ENCODE measurements at places on chromosomes 11 and 22.

DNA sequence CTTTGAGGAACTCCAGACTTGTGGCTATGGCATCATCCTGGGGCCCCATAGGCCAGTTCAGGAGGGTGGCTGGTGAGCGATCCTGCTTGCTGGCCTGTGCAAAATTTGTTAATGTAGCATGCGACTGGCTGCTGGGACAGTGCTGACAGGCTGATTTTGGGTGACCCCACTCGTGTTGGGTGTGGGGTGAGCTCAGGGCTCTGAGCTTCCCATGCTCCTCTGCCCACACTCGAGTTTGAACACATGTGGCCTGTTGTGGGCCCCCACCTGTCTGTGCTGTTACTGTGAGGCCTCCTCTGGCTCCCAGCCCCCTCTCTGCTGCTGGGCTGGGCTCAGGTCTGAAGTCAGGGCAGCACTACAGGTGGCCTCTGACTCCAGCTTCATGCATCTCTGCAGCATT is 64.4 kb upstream of the MYEOV start:
- DNase-seq = no peak

GRCh38 chr11:69217276-69218105 is 61.8 kb downstream of the SMIM38 start:
- DNase-seq = no peak

DNA sequence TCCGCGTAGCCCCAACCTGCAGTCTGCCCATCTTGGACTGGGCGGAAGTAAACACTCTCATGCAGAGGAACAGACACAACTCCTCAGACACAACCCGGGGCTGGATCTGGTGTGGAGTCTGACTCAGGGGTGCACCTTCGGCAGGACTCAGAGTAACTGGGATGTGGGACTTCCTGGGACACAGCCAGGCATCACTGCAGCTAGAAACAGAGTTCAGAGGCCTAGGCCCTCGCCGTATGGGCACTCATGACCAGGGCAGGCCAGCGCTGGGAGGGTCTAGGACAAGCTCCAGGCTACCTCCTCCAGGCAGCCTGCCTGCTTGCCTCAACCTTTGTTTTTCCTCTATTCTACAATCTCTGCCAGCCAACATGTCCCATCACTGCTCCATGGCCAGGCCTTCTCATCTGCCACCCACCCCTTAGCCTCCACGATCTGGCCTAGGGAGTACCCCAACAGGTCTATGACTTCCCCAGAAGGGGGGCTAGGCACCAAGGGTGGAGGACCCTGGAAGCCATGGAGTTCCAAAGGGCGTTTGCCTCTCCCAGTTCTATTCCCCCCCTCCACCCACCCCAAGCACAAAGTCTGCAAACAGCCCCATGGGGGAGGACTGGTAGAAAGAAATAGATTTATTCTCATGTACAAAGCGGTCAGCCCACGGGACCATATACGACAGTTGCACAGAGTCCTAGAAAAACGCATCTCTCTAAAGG is 98.5 kb downstream of the PDE2A start:
- no peak for DNase-seq

DNA sequence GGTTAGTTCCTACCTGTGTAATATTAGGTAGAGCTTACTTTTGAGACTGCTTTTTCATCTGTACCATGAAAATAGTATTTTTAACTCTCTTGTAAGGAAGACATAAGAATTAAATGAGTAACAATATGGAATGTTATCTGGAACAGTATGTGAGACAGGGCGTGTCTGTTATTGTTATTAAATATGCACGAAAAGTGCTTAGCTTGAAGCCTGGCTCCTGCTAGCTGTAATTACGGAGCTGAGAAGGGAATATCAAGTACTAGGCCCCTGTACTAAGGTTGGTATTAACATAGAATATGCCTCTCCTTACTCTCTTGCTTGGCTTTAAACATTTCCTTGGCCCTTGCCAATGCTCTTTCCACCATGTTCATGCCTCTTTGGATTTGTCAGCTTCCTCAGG is 194.0 kb downstream of the FAM76B start:
- no peak for DNase-seq

- peak; percentile 26 for DNase-seq
Measured at GRCh38 chr11:5712507-5712906, 22.9 kb downstream of the TRIM22 start.

- DNase-seq = no peak
Measured at GRCh38 chr22:21623648-21623970, 6.2 kb downstream of the YDJC start.

DNA sequence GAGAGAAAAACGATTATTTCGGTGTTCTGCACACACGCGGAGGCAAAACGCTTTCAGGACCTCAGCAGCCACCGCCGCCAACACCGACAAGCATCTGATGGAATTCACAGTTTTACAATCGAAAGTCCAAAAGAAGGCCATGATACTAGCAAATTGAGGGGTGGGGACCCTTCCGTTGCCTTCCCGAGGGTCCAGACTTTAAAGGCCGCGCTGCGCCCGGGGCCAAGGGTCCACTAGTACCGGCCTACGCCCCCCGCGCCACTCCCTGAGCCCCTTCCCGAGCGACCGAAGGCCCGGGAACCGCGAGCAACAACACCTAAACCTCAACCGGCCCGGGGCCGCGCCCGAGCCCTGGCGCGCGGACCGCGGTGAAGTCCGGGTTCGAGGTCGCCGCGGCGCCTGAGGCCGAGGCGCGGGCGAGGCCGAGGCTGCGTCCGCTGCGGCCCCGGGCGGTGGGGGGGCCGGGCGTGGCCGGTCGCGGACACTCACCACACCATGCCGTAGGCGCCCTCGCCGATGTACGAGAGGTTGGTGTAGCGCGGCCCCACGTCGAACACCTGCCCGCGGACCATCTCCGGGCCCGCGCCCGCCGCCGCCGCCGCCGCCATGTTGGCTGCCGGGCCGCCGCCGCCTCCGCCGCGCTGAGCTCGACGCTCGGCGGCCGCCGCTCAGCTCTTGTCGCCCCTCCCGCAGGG is 465 bp downstream of the MAPK1 start:
- DNase-seq = peak; percentile 28

GRCh38 chr11:34250211-34250610 is 107.6 kb downstream of the ABTB2 start:
- no peak for DNase-seq

GRCh38 chr11:119377112-119377901 is 4.2 kb downstream of the USP2 start:
- no peak for DNase-seq

- peak; percentile 60 for DNase-seq
Measured at GRCh38 chr11:46369458-46370152, 11.9 kb upstream of the MDK start.

DNA sequence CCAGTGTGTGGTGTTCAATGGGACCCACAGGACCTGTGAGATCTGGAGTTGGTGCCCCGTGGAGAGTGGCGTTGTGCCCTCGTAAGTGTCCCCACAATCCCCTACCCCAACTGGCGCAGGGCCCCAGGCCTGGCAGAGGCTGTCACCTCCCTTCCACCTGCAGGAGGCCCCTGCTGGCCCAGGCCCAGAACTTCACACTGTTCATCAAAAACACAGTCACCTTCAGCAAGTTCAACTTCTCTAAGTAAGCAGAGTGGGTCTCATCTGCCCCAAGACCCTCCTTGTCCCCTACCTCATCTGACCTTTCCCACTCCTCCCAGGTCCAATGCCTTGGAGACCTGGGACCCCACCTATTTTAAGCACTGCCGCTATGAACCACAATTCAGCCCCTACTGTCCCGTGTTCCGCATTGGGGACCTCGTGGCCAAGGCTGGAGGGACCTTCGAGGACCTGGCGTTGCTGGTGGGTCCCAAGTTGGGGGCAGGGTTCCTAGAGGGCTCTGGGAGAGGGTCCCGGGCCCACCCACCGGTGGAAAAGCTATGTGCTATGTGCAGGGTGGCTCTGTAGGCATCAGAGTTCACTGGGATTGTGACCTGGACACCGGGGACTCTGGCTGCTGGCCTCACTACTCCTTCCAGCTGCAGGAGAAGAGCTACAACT is 8.1 kb downstream of the P2RX6 start:
- DNase-seq = no peak

GRCh38 chr11:24478718-24479117 is 18.1 kb upstream of the LUZP2 start:
- DNase-seq = no peak

DNA sequence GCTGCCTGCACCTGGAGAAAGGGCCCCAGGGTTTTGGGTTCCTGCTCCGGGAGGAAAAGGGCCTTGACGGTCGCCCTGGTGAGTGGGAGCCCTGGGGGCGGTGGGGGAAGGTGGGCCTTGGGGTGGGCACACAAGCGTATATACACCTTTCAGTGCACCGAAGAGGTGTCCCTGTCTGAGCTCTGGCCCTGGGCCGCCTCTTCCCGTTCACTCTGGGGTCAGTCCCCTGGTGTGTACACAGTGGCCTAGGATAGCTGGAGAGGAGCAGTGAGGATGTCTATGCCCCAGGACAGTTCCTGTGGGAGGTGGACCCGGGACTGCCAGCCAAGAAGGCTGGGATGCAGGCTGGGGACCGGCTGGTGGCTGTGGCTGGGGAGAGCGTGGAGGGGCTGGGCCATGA is 2.8 kb downstream of the NHERF4 start:
- DNase-seq = no peak

- DNase-seq = peak; percentile 92
Measured at GRCh38 chr22:49934891-49935557, 16.6 kb downstream of the CRELD2 start.

GRCh38 chr22:17665854-17666253 is 27.3 kb downstream of the BCL2L13 start:
- no peak for DNase-seq

DNA sequence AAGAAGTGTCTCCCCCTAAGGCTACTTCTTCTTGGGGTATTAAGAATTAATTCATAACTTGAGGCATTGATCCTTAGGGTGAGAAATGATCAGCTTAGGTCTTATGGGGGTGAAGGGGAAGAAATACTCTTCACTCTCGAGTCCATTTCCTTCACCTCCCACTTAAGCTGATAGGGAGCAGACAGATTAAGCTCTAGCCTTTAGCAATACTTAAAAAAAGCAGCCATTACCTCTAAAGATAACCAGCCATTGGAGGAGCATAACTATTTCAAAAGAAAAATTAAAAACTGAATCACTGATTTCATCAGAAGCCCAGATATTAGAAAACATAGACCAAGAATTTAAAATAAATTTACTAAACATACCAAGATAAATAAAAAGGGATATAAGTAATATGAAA is 60.5 kb downstream of the ENTHD1 start:
- no peak for DNase-seq

DNA sequence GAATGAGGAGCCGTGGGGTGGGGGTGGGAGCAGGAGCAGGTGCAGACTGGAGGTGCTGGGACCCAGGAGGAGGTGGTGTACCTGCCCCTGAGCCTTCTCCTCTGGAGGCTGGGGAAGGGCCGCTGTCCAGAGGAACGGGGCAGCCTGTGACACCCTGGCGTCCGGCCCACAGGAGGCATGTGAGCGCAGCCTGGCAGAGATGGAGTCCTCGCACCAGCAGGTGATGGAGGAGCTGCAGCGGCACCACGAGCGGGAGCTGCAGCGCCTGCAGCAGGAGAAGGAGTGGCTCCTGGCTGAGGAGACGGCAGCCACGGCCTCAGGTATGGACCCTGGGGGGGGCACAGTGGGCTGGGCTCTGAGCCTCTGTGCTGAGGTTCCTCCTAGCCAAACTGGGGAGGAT is 42.2 kb upstream of the GCAT start:
- DNase-seq = no peak

DNA sequence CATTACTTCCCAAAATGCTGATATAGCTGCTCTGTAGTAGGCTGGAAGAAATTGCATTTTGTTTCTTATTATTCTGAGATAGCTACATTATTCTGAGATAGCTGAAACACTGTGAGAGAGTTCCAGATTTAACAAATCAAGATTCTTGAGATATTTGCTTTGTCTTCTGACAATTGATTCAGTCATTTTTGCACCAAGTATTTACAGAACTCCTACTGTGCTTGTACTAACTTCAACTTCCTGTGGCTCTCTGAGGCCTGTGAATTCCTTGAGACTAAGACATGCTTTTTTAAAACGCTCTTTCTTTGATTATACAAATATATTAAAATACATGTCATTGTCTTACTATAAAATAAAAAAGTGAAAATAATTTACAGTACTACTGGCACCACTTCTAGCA is 52.7 kb downstream of the USP47 start:
- DNase-seq = no peak

DNA sequence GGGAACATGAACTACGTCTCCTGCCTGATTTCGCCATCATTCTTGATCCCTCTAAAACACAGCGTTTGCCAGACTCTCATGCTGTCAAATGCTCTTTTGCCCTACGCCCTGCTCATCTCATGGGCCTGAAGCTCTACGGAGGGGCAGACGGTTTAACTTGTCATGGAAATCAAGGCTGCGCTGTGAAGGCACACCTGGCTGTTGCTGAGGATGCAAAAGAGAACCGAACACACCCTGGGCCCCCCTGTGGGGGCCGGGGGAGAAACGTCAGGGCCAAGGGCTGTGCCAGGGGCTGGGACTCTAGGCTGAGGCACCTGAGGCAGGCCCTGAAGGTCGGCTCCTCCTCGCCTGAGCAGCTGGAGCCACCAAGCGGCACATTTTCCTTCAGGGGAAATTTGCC is 957.2 kb downstream of the BRD1 start:
- DNase-seq = no peak

GRCh38 chr22:37534445-37534844 is 15.2 kb upstream of the CARD10 start:
- no peak for DNase-seq

DNA sequence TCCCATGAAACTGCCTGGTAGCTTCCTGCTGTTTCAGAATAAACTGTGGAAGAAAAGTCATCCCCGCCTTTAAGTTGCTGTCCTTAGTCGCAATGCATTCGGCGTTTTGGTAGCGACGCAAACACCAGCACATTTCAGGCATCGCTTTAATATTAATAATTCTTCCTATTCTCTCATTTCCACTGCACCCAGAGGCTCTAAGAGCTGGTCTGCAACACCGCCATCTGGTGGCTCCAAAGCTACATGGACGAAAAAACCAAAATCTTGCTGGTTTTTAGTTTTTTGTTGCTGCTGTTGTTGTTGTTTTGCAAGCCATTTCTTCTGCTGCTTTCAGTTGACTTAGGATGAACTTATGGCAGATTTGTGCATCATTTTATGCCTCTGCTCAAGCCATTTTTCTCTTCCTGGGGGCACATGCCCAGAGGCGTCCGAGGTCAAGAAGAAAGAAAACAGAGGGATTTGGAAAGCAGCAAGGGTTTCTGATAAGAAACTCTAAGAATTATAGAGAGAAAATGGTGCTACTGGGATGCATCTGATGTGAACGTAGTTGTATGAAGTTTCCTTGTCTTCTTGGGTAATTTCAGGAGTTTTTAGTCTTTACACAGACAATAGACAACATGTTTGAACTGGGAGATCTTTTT is 345.4 kb upstream of the KIRREL3 start:
- DNase-seq = peak; percentile 7

- no peak for DNase-seq
Measured at GRCh38 chr11:67051945-67052488, 4.6 kb upstream of the RHOD start.
